ENCODE measurements at places on chromosomes 1 and 21.

GRCh38 chr21:26540651-26541050 lies 32.4 kb downstream of the CYYR1 start:
- no peak for DNase-seq

DNA sequence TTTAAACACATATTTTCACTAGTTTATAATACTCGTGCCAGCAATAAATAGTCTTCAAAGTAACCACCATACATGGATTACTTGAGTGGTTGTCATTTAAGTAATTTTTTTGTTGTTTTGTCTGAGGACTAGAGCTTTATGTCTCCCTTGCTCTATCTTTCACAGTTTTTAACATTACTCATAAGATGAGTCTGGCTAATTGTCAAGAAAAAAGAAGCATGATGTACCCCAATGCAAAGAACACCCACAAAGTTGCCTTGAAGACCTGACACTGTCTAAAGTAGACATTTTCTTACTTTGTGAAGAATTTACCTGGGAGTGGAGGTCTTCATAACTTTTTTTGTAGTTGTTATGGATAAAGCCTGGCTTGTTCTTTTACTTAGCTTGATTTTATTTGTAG lies 210.4 kb upstream of the BRINP3 start:
- DNase-seq: no peak

DNA sequence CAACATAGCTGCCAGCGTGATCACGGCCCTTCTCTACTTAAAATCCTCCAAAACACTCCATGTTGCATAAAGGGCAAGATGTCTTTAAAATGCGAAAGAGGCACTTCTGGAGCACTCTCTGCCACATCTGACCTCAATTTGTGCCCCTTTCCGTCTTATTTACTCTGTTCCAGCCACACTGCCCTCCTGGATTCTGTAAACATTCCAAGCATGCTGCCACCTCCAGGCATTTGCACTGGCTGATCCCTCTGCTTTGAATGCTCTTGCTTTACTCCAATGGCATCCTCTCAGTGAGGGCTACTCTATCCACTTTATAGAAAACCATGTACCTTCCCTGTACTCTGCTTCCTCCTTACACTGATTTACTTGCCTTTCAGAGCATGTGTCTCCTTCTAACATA lies 5.3 kb upstream of the RGS7 start:
- no peak for DNase-seq

- DNase-seq: no peak
These were observed 65.3 kb downstream of the RABGAP1L start for GRCh38 chr1:174224641-174225040.

DNA sequence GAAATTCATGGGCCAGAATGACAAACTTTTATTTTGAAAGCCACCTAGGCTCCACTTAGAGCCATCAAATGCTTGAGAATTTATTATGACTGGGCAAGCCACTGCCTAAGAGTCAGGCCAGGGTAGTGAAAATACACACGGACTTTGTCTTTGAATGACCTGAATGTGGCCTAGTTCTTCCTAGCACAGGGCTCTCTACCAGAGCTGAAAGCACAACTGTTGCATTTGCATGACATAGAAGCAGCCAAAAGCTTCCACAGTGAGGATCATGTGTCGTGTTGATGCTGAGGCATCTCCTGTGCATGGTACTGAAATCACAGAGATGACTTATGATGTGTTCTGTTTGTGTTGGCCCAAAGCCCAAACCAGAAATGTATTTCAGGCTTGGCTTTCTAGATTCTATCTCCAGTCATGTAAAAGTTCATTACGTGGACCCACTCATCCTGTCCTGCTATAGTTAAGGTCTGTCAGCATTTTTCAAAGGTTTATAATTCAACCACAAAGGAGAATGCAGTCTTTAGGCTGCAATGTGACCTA lies 164.0 kb upstream of the UBE2U start:
- no peak for DNase-seq

- DNase-seq: no peak
These were observed 84.7 kb upstream of the LYPLAL1 start for GRCh38 chr1:219088778-219089557.

GRCh38 chr1:56569661-56570060 lies 9.7 kb downstream of the PLPP3 start:
- no peak for DNase-seq
